Left ventricle myocardium inferior (tissue), 1 donor: ENCODE measurements at places on chromosomes 5 and 9.
A peak's percentile ranks its signal among the peaks of the same experiment; 100 is the strongest.

GRCh38 chr9:79480639-79481038, 91.1 kb upstream of the TLE4 start:
- H3K27ac ChIP-seq, result no peak overlapping the region
- H3K36me3 ChIP-seq, result no peaks in the 10 kb centered on the region
- H3K4me1 ChIP-seq, result no peaks in the 10 kb centered on the region
- H3K27me3 ChIP-seq, result peaks cover 2% of the 10 kb centered on the region
- no peak overlapping the region for H3K4me3 ChIP-seq

DNA sequence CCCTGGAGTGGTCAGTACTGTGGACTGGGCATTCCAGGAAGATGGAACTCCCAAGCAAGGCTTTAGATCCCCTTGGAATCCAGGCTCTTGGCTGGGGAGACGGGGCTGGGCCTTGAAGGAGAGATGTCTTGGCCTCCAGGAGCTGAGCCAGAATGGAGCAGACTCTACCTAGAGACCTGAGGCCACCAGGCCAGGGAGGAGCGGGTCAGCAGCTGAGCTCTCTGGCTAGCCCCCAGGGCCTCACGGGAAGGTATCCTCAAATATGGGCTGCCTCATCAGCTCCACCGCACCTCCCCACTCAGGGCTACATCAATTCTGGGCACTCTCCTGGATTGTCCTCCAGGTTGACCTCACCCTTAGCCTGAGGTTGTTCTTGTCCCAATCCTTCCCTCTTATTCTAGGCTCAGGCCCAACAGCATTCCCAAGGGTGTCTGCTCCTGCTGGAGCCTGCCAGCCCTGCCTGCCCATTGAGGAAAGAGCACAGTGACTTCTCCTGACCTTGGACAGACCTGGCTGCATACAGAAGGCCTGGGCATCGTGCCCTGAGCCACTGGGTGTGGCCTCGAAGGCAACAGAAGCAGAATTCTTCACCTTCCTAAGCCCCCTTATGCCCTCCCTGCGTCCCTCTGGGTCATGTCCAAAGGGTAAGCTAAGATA, 3.0 kb upstream of the PDLIM4 start:
- DNase-seq, result peak; percentile 64
- no peak overlapping the region for H3K4me3 ChIP-seq
- peak overlapping the region; percentile 68 for H3K27ac ChIP-seq
- no peaks in the 10 kb centered on the region for H3K36me3 ChIP-seq
- no peaks in the 10 kb centered on the region for H3K27me3 ChIP-seq
- H3K4me1 ChIP-seq, result peaks cover 40% of the 10 kb centered on the region

- H3K27ac ChIP-seq, result no peak overlapping the region
- H3K4me3 ChIP-seq, result no peak overlapping the region
- DNase-seq, result no peak
- H3K27me3 ChIP-seq, result no peaks in the 10 kb centered on the region
- H3K36me3 ChIP-seq, result peaks cover 5% of the 10 kb centered on the region
- peaks cover 11% of the 10 kb centered on the region for H3K4me1 ChIP-seq
Observed at GRCh38 chr5:54066433-54066832, 243.9 kb downstream of the ARL15 start.

- H3K4me1 ChIP-seq, result peaks cover 5% of the 10 kb centered on the region
- no peaks in the 10 kb centered on the region for H3K27me3 ChIP-seq
- H3K4me3 ChIP-seq, result no peak overlapping the region
- no peak overlapping the region for H3K27ac ChIP-seq
- DNase-seq, result no peak
- H3K36me3 ChIP-seq, result no peaks in the 10 kb centered on the region
Observed at GRCh38 chr5:169185626-169186025, 115.3 kb downstream of the SLIT3 start.

DNA sequence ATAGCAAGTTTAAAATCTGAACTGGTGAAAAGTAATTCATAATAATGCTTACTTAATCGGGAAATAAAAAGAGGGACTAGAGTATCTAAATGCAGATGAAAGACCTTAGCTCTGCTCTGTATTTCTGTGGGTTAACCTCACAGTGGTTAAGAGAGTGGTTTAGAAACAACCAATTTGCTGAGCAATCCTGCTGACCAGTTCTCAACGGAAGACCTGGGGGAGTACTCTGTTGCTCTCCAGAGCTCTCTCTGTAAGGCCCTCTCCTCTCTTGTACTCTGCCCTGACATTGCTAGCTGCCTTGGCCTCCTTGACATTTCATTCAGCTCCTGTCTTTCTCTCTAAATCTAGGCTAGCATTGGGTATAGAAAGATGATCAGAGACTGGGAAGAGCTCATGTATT, 1186.6 kb upstream of the SEMA6A start:
- no peaks in the 10 kb centered on the region for H3K27me3 ChIP-seq

GRCh38 chr5:124263680-124264491, 482.6 kb downstream of the ZNF608 start:
- H3K27ac ChIP-seq, result no peak overlapping the region
- peaks cover 22% of the 10 kb centered on the region for H3K4me1 ChIP-seq
- no peaks in the 10 kb centered on the region for H3K36me3 ChIP-seq
- H3K4me3 ChIP-seq, result no peak overlapping the region
- H3K27me3 ChIP-seq, result no peaks in the 10 kb centered on the region

DNA sequence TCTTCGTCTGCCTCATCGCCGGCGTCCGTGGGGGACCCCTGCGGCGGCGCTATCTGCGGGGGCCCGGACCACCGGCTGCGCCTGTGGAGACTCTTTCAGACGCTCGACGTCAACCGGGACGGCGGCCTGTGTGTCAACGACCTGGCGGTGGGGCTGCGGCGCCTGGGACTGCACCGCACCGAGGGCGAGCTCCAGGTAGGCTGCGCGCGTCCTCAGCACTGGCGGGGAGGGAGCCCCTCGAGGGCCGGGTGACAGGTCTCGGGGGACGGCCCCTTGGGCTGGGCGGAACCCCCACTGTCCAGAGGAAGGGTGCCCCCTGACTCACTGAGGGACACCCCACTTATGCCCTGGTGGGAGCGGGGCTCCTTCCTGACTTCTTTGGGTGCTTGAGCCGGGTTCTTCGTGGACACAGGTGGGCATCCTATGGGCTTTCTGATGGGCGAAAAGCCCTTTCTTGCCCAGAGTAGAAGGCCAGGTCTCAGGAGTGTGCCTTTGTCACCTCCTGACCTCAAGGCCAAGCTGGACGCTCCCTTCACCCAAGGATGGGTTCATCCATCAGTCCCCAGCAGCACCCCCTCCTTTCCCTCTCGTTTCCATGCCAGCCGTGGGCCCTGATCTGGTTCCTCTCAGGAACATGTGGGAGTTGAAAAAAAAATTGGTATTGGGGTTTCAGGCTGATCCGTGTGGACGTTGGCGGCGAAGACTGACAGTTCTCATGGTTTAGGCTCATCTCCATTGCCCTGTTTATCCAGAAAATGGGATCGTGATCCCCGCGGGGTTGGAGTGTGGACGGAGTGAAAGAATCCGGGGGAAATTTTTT, 564 bp downstream of the SLC25A25 start:
- peaks cover 2% of the 10 kb centered on the region for H3K36me3 ChIP-seq
- peak; percentile 38 for DNase-seq
- H3K4me3 ChIP-seq, result peak overlapping the region; percentile 92

- H3K4me1 ChIP-seq, result peaks cover 14% of the 10 kb centered on the region
- DNase-seq, result no peak
- no peak overlapping the region for H3K27ac ChIP-seq
- H3K4me3 ChIP-seq, result no peak overlapping the region
- no peaks in the 10 kb centered on the region for H3K36me3 ChIP-seq
- no peaks in the 10 kb centered on the region for H3K27me3 ChIP-seq
Observed at GRCh38 chr5:78653681-78654366, 5.3 kb upstream of the LHFPL2 start.

- no peaks in the 10 kb centered on the region for H3K36me3 ChIP-seq
- H3K27ac ChIP-seq, result peak overlapping the region; percentile 50
- DNase-seq, result peak; percentile 21
Observed at GRCh38 chr5:170554521-170555267, 50.9 kb downstream of the KCNIP1 start.

DNA sequence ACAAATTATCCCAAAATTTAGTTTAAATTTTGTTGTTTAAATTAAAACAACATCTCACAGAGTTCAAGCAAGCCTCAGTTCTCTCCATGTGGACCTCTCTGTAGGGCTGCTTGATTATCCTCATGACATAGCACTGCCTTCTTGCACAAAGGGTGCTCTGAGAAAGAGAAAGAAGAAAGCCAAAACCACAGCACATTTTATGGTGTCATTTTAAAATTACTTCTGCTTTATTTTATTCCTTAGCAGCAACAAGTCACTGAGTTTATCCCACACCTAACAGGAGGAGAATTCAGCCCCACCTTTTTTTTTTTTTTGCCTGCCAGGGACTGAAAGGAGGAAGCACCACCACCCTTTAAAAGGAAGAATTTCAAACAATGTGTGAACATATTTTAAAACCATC, 12.8 kb upstream of the KCNV2 start:
- H3K27ac ChIP-seq, result no peak overlapping the region
- no peak overlapping the region for H3K4me3 ChIP-seq
- H3K27me3 ChIP-seq, result no peaks in the 10 kb centered on the region
- DNase-seq, result no peak
- no peaks in the 10 kb centered on the region for H3K36me3 ChIP-seq

GRCh38 chr9:134629061-134629585, 12.5 kb upstream of the COL5A1 start:
- peaks cover 21% of the 10 kb centered on the region for H3K27me3 ChIP-seq
- DNase-seq, result no peak
- H3K4me1 ChIP-seq, result no peaks in the 10 kb centered on the region
- no peaks in the 10 kb centered on the region for H3K36me3 ChIP-seq
- H3K27ac ChIP-seq, result no peak overlapping the region

- H3K4me1 ChIP-seq, result peaks cover 11% of the 10 kb centered on the region
- peaks cover 42% of the 10 kb centered on the region for H3K36me3 ChIP-seq
- H3K27me3 ChIP-seq, result no peaks in the 10 kb centered on the region
- no peak overlapping the region for H3K27ac ChIP-seq
- no peak for DNase-seq
- no peak overlapping the region for H3K4me3 ChIP-seq
Observed at GRCh38 chr9:112404508-112404932, 24.6 kb downstream of the HSDL2 start.

- H3K4me3 ChIP-seq, result no peak overlapping the region
- no peak for DNase-seq
- H3K27ac ChIP-seq, result no peak overlapping the region
- H3K36me3 ChIP-seq, result no peaks in the 10 kb centered on the region
- H3K27me3 ChIP-seq, result no peaks in the 10 kb centered on the region
- peaks cover 17% of the 10 kb centered on the region for H3K4me1 ChIP-seq
Observed at GRCh38 chr5:58929726-58930125, 346.9 kb downstream of the RAB3C start.

DNA sequence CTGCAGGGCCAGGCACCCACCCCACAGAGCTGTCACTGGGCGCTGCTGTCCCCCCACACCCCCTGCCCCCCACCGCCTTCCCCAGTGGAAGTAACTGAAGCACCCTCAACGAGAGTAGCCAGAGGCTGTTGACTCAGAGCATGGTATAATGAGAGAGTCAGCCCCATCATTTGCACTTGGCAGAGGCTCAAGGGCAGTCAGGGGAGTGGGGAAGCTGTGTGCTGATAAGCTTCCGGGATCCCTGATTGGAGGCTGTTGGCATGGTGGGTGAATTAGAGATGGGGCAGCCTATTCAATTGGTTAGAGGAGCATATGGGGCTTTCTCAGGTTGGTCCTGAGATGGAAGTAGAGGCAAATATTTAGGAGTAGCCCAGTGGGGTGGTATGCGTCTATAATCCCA, 77.1 kb upstream of the GOLM1 start:
- no peak overlapping the region for H3K4me3 ChIP-seq
- H3K27ac ChIP-seq, result no peak overlapping the region
- no peaks in the 10 kb centered on the region for H3K27me3 ChIP-seq
- DNase-seq, result no peak

GRCh38 chr5:172835290-172835993, 1.4 kb downstream of the ERGIC1 start:
- DNase-seq, result no peak
- peaks cover 3% of the 10 kb centered on the region for H3K36me3 ChIP-seq
- H3K27me3 ChIP-seq, result no peaks in the 10 kb centered on the region

GRCh38 chr5:147661541-147661940, 121.0 kb downstream of the JAKMIP2 start:
- H3K27me3 ChIP-seq, result peaks cover 15% of the 10 kb centered on the region
- H3K36me3 ChIP-seq, result no peaks in the 10 kb centered on the region
- H3K27ac ChIP-seq, result no peak overlapping the region

- DNase-seq, result peak; percentile 80
- no peaks in the 10 kb centered on the region for H3K27me3 ChIP-seq
- H3K4me3 ChIP-seq, result peak overlapping the region; percentile 93
- H3K36me3 ChIP-seq, result peaks cover 13% of the 10 kb centered on the region
- H3K27ac ChIP-seq, result peak overlapping the region; percentile 97
- peaks cover 43% of the 10 kb centered on the region for H3K4me1 ChIP-seq
Observed at GRCh38 chr5:138336952-138337684, 948 bp upstream of the FAM53C start.
